ENCODE measurements at places on chromosomes 1 and 21.

DNA sequence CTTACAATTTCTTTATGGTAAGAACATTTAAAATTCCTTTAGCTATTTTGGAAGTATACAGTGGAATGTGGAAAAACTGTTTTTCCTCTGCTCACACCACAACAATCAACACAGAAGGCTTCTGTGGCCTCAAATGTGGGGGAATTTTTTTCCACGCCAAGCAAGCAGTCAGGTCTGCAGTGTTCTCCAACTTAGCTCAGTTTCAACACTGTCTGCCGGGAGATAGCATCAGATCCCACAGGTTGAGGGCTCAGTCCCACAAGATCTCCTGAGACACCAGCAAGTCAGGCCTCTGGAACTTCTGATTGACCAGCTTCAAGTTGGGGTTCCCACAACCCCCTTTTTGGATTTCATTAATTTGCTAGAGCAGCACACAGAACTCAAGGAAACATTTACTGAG is 50.3 kb downstream of the PTBP2 start:
- no peak for DNase-seq

DNA sequence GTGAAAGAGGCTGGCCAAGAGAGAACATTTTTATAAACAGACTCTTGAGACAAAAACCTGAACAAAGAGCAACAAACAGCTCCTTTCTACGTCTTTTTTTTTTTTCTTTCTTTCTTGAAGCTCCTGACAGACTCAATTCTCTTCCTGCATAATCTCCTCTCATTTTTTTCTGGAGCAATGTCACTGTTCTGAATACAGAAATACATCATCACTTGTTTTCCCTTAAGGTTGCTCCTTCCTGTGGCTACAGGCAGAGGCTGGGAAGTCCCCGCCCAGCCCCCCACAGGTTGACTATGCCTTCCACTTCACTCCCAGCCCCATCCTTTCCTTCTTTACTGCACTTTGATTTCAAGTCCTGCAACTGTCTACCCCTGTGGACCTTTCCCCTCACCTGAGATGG is 46.1 kb downstream of the TNR start:
- no peak for DNase-seq

- no peak for DNase-seq
These were observed 129.9 kb downstream of the RERE start for GRCh38 chr1:8687538-8687937.

GRCh38 chr1:1157426-1157913 is 16.2 kb upstream of the TTLL10 start:
- DNase-seq: peak; percentile 90

DNA sequence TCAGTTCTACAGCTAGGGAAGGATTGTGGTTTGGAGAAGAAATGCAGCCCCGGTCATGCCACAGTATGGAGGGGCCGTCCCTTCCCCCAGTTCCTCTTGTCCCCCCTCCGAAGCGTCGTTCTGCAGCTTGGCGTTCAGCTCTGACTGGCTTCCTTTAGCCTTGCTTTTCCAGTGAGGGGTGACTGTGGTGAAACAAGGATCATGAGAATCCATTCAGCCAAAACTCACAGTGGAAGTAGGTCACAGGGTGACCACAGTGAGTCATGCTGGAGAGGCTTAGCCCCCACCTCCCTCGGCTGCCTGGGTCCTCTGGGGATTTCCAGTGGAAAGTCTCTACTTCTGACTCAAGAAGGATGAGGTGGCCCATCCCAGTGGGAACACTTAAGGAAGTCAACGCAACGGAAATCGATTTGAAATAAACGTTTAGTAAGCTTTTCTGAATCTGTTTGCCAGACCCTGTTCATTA is 37.3 kb upstream of the COL6A2 start:
- no peak for DNase-seq

DNA sequence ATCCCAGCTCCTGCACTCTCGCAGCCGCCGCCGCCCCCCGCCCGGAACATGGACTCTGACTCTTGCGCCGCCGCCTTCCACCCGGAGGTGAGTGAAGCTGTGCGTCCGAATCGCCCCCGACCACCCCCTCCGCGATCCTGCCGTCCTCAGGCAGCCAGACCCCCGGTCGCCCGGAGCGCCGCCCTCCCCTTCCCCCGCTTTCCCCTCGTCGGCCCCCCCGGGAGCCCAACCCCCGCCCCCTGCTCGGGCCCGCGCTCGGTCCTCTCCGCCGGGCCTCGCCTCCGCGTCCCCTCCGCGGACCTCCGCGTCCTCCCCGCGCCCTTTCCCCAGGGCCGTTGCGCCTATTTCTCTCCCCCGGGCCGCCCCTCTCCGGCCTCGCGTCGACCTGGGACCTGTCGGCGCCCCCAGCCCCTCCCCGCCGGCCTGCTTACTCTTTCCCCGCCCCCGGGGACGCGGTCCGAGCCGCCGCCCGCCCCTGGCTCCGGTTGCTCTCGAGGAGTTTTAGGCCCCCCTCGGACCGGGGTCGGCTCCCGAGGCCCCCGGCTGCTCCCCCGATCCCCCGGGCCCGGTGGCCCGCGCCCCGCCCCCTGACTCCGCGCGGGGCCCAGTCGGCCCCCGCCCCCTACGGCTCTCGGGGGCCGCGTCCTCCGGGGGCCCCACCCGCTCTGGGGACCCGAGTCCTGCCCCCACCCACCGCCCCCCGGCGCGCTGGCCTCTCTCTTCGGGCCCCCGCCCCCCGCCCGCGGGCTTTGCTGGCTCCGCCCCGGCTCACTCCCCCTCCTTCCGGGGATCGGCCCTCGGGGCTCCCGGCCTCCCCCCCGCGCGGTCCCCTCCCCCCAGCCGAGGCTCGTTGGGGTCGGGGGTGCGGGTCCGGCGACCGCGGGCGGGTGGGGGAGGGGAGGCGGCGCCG is 743 bp downstream of the PHF13 start:
- DNase-seq: peak; percentile 84

DNA sequence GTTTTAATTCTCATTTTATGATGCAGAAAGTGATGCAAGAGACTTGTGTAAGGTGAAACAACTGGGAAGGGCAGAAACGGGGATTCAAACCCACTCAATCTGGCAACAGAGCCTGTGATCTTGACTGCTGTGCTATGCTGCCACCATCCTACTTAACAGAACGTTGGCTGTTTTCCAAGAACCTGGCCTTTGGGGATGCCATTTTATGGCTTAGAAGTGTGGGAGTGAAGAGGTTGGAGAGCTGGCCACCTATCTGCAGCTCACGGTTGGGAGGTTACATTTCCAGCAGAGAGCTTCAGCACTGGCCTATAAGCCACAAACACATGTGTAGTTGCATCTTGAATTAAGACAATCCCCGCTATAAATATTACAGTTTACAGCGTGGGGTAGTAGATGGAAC is 235.3 kb downstream of the PRDM2 start:
- no peak for DNase-seq

DNA sequence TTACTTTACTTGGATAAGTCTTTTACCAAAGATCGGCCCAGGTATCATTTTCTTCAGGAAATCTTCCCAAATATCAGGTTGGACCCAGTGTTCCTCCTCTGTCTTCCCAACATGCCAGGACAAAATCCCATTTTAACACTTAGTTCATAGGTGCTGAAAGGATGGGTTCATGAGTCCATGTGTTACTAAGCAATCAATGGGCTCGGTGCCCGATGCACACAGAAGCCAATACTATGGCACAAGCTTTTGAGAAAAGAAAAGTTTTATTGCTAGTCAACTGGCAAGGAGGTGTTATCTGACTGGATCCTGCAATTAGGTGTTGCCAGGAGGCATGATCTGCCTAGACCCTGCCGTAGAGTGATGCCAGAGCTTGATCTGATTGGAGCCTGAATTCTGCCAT is 133.3 kb upstream of the SLC44A3 start:
- DNase-seq: no peak

- DNase-seq: no peak
These were observed 2.5 kb downstream of the MYBPH start for GRCh38 chr1:203173011-203173555.
